ENCODE measurements at places on chromosomes 2 and 18.

- DNase-seq: no peak
Measured at GRCh38 chr2:121519153-121519552, 11.5 kb upstream of the RNU4ATAC start.

DNA sequence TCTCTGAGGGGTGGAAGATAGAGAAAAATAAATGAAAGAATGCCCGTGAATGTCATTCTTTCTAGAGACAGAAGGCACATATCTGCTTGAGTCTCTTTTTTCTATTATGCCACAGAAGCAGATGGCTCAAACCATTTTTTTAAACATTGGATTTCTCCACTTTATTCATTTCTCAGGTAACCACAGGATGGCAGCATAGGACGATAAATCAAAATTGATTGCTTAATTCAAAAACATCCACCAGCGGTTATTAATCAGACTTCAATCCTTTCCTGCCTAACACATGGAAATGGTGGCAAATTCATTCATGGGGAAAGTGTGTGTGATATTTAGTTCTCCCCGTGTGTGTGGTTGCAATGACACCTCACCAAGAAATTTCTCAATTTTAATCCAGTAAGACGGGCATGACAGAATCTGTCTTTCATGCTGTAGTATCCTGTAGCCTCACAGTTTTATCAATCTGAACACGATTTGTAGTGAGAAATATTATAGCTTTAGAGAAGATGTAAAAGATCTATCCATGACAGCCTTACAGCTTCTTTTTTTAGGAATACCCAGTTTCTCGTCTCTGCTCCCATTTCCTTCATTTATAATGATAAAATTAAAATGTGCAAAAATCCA lies 72.2 kb downstream of the DSC3 start:
- peak; percentile 36 for DNase-seq

DNA sequence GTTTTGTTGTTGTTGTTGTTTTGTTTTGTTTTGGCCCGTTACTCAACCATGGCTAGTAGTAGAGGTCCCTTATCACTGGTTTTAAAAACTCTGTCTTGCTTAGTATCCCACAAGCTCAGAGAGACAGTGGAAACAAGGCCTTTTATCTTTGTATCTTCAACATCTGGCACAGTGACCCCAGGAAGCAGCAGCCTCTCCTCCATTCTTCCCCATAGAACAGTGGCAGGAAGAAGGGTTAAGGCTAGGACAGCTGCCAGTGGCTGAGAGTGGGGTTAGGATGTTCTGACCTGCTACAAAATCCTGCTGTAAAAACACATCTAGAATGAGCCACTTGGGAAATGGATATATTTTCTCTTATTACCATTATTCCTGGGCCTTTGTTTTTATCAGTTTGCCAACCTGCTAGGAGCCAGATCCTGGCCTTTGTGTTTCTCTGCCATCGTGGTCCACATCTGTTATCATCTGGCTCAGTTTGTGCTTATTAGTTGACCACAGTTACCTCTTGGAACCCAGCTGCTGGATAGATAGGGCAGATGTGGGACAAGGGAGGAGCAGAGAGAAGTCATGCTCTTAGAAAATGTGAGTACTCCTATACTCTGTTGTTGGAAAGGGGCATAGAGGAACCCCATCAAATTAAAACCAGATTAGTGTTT lies 246.8 kb downstream of the AGPS start:
- DNase-seq: no peak

GRCh38 chr2:71665168-71666093 lies 212.1 kb downstream of the DYSF start:
- no peak for DNase-seq

GRCh38 chr18:53745224-53745967 lies 479.1 kb downstream of the MBD2 start:
- DNase-seq: no peak

DNA sequence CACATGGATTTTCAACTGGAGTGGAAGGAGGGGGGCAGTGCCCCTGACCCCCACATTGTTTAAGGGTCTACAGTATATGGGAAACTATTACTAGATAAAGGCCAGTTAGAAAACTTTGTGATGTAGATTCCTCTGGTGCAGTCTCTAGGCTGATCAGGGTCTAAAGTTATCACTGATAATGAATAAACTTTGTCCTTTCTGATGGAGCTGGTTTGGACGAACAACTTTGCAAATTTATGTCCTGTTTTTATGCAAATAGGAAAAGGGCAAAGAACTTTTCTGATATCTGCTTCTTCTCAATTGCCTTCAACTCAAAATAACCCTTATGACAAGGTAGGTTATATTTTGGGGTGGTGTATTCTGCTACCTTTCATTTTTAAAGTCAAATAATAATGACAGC lies 829.2 kb upstream of the ACVR2A start:
- no peak for DNase-seq

DNA sequence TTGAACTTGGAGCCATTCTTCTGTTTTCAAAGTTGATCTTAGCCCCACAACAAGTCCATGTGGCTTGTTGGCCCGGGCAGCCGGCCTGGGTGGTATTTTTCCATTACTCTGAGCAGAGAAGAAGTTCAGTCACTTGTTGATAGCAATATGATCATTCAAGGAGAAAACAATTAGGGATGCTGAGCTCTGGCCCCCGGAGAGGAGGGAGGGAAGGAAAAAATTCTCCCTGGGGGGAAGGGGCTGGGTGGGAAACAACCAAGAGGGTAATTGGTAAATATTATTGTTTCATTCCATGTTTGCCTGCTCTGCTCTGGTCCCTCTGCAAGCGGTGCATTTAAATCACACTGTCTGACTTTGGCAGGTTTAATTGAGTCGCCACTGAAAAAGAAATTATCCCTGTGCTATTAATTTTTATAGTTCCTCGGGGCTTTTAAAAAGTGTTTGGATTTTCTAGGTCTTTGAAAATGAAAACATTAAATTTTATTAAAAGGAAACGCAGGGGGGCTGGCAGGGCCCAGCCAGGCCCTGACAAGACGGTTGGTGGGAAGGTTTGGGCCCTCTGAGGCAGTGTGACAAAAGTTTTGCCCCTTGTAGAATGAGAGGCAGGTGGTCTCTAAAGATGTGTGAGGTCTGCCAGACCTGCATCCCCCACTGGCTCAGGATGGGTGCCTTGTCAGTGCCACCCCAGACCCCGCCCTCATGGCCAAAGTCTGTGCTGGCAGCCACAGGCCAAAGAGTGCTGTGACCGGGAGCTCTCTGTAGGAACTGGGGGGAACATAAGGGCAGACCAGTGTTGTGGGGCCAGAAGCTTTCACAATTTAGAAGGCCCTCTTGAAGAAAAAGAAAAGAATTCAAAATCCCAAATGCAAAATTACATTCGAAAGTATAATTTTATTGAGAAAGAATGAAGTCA lies 52.5 kb upstream of the SLC14A2 start:
- no peak for DNase-seq

GRCh38 chr2:181326661-181327060 lies 130.5 kb upstream of the ITGA4 start:
- DNase-seq: no peak

DNA sequence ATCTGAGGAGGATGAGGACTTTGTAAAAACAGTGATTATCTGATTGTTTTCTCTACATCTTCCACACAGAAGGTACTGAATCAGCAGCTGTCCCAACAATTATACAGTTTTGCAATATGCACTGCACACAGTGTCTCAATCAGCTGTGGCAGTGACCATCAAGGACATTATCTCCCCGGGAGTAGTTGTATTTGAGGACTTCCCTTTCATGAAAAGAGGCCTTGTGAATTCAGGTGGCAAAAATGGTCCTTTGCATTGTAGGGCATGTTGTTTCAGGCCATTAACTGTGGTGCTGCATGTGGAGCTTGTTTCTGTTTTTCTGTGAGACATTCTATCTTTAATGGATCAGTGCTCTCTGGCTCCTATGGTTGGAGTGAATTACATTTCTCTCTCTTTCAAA lies 779.4 kb upstream of the FSHR start:
- peak; percentile 98 for DNase-seq

DNA sequence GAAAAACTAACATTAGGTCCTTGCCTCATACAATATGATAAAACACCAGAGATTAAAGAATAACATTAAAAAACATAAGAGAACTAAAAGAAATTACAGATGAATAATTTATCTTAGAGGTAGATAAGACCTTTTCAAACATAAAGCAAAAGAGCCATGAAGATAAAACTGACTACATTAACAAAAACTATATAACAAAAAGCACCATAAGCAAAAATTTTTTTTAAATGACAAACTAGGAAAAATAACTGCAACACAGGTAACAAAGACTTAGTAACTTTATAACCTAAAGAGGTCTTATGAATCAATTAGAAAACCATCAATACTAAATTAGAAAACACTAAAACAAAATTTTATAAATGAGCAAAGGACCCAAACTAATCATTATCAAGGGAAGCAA lies 16.3 kb upstream of the SERTAD2 start:
- no peak for DNase-seq

DNA sequence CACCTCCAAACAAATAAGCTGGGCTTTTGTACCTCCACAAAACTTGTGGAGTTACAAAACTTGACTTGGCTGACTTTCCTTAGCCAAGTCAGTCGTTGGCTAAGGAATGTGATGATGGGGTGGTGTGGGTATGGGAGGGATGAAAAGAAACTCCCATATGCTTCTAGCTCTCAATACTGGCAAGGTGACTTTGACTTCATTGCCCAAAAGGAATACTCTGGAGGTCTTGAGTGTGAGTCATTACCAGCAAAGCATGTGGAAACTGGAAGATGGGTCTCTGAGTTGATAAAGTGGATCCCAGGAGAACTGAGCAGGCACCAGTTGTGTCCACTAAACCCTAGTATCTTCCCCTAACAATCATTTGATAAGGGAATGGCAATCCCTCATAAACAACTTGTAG lies 226.7 kb downstream of the GULP1 start:
- no peak for DNase-seq

DNA sequence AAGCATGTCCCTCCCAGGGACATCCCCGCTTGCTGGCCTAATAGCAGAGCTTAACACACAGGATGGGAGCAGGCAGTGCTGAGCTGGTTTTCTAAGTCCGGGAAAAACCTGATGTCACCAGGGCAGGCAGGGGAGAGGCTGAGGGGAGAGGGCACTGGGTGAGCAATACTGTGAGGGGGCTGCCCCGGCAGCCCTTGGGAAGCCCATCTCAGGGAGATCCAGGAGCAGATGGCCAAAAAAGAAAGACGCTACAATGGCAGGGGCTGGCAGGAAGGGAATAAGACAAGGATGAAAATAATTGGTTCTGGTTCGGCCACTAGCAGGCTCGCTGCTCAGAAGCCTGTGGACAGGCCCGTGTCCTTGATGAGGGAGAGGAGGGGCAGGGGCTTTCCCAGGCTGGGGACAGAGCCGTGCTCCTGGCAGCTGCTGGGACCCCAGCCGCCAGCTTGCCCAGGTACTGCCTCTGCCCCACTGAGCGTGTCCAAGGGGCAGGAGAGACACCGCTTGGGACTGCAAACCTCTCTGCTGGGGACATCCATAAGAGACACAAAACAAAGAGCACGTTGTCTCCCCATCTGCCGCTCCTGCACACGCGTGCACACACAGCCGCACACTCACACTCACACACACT lies 30.2 kb downstream of the SMAD7 start:
- DNase-seq: no peak

DNA sequence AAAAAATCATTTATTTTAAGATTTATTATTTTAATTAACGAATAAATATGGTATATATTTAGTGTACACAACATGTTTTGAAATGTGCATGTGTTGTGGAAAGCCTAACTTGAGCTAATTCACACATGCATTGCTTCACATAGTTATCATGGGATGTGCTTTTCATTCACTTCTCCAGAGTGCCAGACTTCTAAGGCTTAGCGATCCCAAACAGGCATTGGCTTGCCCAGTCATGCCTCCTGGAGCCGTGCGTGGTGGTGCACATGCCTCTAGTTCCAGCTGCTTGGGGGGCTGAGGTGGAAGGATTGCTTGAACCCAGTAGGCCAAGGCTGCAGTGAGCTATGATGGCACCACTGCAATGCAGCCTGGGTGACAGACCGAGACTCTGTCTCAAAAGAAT lies 40.5 kb downstream of the ARHGEF4 start:
- no peak for DNase-seq

- peak; percentile 73 for DNase-seq
Measured at GRCh38 chr2:234550511-234551107, 53.7 kb upstream of the ARL4C start.
